Left ventricle myocardium inferior (tissue), 1 donor: ENCODE measurements at places on chromosomes 13 and 19. TPM values are rescaled to one million over a fixed set of nuclear protein-coding genes. Genes with fewer than 3 reads are reported as not detected.

The KIR2DL3 gene
- not detected for total RNA-seq

The NUP58 gene
- 22.8 TPM for total RNA-seq

The CRX gene
- not detected for total RNA-seq

The IGFL3 gene
- not detected for total RNA-seq

The RXFP2 gene
- total RNA-seq, result not detected

The CADM4 gene
- 6.9 TPM for total RNA-seq

The ZNF582 gene
- 4.4 TPM for total RNA-seq

The KCTD12 gene
- 37.2 TPM for total RNA-seq

The COX7A1 gene
- total RNA-seq, result 2,839 TPM

The RFX1 gene
- 15.2 TPM for total RNA-seq

The ZNF98 gene
- total RNA-seq, result 0.69 TPM

The NLRP5 gene
- total RNA-seq, result not detected

The SLC8A2 gene
- total RNA-seq, result 0.30 TPM

The IL17D gene
- 1.2 TPM for total RNA-seq

The ATP8B3 gene
- total RNA-seq, result 0.41 TPM

The ZNF570 gene
- 7.9 TPM for total RNA-seq

The MYH14 gene
- total RNA-seq, result 115 TPM

The AXL gene
- 13.6 TPM for total RNA-seq

The CYP2A6 gene
- total RNA-seq, result not detected

The SPRED3 gene
- 0.71 TPM for total RNA-seq

The CABP5 gene
- total RNA-seq, result not detected
